Cortex of kidney (tissue), 1 donor: ENCODE measurements at places on chromosomes 11 and 22.

GRCh38 chr11:131669401-131669780, 299.0 kb downstream of the NTM start:
- no peak for DNase-seq

DNA sequence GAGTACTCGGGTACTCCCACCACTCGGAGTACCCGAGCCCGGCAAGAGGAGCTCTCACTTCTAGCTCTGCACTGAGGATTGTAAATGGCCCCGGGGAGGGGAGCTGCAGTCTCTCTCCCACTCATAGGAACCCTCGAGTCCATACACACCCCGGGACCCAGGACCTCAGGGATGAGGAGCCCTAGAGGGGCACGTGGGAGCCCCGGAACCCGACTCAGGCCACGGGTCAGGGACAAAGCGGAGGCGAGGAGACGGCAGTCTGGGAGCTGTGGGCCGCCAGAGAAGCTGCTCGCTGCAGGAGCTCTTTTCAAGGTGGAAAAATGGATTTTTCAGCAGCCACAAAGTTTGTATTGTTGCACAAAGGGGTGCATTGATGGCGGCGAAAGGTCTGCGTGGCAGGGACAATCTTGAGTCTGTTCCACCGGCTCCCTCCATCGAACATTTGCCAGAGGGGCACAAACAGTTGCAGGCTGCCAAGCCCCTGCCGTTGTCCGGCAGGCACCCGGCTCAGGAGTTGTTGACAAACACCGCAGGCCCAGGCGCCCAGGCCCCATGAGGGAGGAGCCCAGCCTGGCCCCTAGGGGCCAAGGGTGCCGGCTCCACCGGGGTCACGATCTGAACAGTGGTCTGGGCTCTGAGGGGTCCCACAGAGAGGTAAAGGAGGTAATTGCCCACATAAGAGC, 5.7 kb upstream of the FLI1 start:
- no peak for DNase-seq

DNA sequence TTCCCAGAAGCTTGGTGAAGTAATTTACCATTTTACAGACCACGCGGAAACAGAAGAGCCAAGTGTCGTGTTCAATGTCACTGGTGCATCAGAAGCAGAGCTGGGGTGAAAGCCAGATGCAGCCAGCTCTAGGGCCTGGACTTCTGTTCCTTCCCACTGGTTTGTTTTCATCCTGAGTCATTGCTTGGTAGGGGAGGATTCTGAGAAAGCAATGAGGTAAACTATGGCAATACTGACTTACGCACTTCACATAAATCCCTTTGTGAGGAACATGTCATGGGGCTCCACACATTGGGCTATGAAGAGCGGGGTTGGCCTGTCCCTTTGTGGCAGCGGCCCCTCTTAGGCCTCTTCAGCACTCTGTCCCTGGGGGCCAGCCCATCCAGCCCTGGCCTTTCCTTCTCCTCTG, 52.4 kb upstream of the RBFOX2 start:
- no peak for DNase-seq

DNA sequence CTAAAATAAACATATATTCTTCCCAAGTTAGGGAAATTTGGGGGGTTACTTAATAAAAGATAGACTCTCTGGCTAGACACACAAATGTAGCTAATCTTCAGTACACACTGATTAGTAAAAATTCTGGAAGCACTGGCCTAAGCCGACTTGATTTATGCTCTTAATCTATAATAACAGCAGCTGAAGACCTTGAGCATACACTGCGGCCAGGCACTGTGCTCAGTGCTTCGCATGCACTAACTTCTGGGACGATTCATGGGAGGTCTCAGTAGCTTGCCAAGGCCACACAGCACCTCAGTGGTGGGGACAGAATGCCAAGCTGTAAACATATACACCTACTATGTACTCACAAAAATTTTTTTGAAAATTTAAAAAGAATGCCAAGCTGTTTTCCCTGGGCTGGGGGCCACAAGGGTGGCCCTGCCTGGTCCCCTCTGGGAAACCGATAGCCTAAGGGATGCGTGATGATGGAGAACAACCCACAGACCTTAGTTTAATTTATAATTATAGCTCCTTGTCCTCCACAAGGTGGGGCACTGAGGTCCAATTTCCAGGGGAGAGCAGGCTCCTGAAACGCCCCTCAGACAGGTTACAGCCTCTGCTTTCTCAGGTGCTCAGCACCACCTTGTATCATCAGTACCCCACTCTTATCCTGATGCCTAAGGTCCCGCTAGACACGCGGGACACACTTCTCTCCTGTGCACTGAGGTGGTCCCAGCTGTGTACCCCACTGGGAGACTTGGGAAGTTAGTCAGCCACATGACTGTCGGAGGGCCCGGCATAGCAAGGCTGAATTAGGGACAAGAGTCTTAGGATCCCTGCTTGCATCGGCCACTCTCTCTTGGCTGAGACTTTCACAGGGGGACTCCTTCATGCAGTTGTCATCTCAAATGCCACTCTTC, 20.1 kb downstream of the SERPIND1 start:
- DNase-seq: no peak

GRCh38 chr11:12118949-12119348, 8.6 kb downstream of the MICAL2 start:
- DNase-seq: no peak

GRCh38 chr22:17924735-17925364, 99.5 kb downstream of the MICAL3 start:
- DNase-seq: no peak

GRCh38 chr11:11072067-11072466, 214.2 kb upstream of the ZBED5 start:
- no peak for DNase-seq

- no peak for DNase-seq
Observed at GRCh38 chr11:69388210-69388609, 93.3 kb upstream of the LINC01488 start.

DNA sequence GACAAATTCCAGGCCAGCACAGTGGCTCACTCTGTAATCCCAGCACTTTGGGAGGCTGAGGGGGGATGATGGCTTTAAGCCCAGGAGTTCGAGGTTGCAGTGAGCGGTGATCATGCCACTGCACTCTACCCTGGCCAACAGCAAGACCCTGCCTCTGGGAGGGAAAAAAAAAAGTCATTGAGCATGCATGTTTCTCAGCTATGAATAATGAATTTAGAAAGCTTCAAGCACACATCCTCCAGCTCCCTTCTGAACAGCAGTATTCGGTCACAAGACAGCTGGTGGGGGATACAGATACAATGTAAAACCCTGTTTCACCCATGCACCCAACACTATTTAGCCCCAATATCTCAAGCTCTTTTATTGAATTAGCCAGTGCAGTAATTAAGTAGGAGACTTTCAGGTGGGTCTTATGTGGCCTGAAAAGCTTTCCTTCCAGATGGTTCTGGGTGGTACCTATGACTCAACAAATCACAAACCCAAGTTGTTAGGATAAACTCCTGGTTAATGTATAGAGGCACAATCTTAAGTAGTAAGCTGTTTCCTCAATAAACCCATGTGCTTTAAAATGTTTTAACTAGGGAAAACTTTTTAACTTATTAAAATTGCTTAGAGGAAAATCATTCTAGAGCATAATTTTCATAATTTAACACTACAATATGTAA, 13.4 kb downstream of the PRDM10 start:
- DNase-seq: no peak

DNA sequence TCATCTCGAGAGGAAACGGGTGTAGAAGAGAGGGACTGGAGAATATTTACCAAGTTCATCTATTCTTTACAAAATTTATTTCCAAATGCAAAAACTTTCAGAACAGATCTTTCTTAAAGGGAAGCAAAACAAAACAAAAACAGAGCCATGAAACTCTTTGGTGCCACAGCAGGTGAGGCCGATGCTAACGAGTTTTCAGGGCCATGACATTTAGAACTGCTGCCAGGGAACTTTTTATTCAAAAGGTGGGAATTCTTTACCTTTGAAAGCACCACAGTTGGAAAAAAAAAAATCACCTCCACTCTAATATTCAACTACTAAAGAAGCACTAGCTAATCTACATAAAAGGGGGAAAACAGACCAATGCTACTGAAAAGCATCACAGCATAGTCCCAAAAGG, 230.1 kb downstream of the DCDC1 start:
- DNase-seq: no peak

- no peak for DNase-seq
Observed at GRCh38 chr11:132831272-132831671, 701.0 kb downstream of the OPCML start.

DNA sequence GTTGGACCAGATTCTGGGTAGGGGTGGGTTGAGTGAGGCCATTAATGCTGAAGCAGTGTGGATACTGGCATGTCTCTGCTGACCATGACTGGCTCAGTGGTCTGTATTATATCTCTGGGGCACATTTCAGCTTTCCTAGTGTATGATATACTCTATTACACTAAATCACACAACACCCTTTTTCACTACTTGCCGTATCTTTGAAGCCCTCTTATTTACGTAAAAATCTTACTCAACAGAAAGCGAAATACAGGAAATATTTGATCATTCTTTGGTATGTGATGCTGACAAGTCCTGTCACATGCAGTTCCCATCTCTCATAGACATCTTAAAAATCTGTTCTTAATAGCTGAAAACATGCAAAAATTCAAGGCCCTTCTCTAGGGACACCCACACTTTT, 40.3 kb downstream of the OR5B17 start:
- DNase-seq: no peak

GRCh38 chr11:15635521-15635920, 520.8 kb downstream of the INSC start:
- DNase-seq: no peak

- no peak for DNase-seq
Observed at GRCh38 chr11:94283678-94284077, 20.7 kb upstream of the IZUMO1R start.
